ENCODE measurements at places on chromosomes 7 and 10.

DNA sequence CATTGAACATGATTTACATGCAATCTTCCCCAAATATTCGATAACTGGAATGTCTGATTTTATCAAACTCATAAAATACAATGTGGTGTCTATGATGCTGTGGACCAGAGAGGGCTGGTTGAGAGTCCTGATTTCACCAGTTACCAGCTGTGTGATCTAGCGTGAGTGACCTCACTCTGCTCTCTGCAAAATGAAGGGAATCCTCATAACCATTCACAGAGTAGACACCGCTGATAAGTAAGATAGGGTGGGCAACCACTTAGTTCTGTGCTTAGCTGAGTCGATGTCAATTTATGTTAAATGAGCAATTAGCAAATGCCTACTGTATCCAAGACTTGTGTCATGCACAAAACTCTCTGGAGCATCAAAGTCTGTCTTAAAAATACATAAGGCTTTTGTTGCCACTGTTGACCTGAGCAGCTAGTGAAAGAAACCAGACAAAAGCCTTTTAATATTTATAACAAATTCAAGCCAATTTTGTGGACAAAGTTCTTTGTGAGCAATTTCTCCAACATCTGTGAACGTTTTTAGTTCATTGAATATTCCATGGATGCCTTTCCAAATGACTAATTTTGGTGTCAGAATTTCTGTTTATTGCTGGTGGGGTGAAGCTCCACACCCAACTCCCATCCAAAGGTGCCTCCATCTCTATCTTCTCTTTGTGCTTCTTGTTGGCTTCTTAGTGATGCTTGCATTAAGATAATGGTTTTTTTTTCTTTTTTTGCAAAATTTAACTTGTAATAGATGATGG is 314.2 kb downstream of the ADRA2A start:
- DNase-seq = no peak

DNA sequence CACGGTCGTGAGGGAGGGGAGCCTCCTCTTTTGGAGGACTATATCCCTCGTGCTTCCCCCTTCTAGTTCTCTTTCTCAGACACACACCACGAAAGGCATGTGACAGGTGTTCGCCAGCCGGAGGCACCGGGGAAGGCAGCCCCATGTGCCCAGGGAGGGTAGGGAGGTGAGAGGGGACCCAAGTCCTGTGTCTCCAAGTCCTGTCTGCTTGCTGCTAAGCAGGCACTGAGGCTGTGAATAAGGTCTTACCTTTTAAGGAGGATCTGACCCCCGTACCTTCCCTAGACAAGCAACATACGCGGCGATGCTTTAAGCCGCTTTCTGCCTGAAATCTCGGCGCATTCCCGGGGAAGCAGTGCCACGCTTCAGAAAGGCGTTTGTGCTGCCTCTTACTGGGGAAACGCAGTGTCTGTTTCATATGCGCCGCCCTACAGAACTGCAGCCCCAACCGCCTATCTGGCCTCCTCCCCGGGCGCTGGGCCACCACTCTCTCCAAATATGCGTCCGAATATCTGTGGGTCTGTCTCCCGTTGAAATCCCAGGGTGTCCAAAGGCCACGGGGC is 770 bp downstream of the PLXNA4 start:
- DNase-seq = no peak

GRCh38 chr10:28300027-28300426 is 2.8 kb downstream of the MPP7 start:
- no peak for DNase-seq

- no peak for DNase-seq
Measured at GRCh38 chr10:125333209-125333591, 172.8 kb upstream of the CTBP2 start.

DNA sequence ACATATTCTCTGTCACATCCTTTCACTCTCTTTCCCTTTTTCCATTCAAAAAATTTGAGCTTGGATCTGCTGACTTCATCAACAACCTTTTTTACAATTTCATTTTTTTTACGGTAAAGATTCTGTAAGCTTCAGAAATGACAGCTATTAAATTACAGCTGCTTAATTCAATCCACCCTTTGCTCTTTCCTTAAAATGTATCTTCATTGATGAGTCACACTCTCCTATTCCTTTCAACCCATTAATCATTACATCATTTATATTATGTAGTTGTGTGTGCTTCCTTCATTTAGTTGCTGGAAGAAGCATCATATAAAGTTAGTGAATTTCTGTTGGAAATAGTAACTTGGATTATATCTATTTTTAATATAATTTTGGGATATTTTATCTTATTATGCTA is 67.1 kb upstream of the MAGI2 start:
- no peak for DNase-seq

DNA sequence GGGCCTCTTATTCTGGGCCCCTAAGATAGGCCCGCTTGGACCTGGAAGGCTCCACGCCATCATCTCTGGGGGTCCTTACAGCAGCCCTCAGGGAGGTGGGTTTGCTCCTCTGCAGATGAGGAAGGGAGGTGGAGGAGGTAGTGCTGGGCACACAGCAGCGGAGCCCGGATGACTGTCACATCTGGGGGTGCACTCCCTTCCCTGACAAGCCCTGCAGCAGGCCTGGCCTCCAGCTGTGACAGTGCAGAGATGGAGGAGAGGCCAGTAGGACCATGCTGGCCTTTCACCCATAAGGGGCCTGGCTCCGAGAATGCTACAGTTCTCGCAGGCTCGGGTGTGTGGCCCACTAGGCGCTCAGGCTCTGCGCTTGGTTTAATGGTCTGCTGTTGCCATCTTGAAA is 9.2 kb downstream of the GDF2 start:
- DNase-seq = no peak

- DNase-seq = no peak
Measured at GRCh38 chr10:104067525-104067924, 18.2 kb downstream of the COL17A1 start.

GRCh38 chr7:68744036-68744435 is 854.2 kb upstream of the AUTS2 start:
- DNase-seq = no peak

- DNase-seq = peak; percentile 26
Measured at GRCh38 chr10:110067960-110068770, 60.4 kb downstream of the ADD3 start.

GRCh38 chr10:78377356-78377755 is 343.7 kb downstream of the RPS24 start:
- DNase-seq = no peak

GRCh38 chr10:17606547-17607040 is 10.6 kb downstream of the HACD1 start:
- DNase-seq = no peak

DNA sequence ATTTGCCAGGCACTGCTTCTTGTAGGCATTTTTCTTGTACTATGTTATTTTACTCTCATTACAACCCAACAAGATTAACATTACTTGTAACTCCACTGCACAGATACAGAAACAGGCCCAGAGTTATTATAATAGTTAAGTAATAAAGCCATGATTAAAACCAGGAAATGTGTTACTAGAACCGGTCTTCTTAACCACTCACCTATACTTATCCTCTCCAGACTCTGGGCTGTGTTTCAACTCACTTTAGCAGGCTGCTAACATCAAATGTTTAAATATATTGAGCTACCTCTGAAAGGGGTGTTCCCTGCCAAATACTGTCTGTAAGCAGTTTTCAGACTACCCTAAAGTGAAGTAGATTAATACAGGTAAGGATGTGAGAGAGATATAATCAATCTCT is 1227.8 kb downstream of the SORCS3 start:
- DNase-seq = no peak

GRCh38 chr10:86391236-86391840 is 24.7 kb upstream of the GRID1 start:
- DNase-seq = no peak

DNA sequence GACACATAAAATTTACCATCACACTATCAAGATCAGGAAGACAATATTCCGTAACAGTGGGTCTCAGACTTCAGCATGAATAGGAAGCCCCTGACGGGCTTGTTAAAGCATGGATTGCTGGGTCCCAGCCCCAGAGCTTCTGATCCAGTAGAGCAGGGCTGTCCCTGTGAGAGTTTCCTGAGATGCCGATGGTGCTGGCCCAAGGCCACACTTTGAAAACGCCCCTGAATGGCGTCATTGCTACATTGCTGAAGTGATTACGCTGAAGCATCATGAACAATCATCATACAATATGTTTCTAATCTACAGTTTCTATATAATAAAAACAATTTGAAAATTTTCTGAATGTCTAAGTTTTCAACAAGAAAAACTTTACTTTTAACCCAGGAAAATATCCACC is 38.0 kb upstream of the TMEM72 start:
- no peak for DNase-seq

DNA sequence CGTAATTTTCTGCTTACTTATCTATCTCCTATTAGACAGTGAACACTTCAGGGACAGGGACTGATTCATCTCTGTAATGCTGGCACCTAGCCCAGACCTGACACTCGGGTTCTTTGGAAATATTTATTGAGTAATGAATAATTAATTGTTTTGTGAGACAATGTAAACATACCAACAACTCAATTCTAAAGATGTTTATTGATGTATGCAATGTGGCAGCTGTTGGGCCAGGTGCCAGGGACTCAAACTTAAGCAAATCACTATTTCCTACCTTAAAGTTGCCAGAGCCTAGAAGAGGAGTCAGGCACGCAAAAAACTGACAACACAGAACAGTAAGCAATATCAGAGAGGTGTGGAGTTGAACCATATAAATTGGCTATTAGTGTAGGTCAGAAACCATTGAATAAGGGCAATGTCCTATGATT is 63.6 kb upstream of the BMPER start:
- no peak for DNase-seq

GRCh38 chr10:63711867-63712716 is 190.9 kb downstream of the REEP3 start:
- DNase-seq = no peak

GRCh38 chr10:120883071-120883470 is 31.9 kb downstream of the WDR11 start:
- no peak for DNase-seq

- no peak for DNase-seq
Measured at GRCh38 chr7:19984231-19984632, 210.8 kb upstream of the TMEM196 start.

DNA sequence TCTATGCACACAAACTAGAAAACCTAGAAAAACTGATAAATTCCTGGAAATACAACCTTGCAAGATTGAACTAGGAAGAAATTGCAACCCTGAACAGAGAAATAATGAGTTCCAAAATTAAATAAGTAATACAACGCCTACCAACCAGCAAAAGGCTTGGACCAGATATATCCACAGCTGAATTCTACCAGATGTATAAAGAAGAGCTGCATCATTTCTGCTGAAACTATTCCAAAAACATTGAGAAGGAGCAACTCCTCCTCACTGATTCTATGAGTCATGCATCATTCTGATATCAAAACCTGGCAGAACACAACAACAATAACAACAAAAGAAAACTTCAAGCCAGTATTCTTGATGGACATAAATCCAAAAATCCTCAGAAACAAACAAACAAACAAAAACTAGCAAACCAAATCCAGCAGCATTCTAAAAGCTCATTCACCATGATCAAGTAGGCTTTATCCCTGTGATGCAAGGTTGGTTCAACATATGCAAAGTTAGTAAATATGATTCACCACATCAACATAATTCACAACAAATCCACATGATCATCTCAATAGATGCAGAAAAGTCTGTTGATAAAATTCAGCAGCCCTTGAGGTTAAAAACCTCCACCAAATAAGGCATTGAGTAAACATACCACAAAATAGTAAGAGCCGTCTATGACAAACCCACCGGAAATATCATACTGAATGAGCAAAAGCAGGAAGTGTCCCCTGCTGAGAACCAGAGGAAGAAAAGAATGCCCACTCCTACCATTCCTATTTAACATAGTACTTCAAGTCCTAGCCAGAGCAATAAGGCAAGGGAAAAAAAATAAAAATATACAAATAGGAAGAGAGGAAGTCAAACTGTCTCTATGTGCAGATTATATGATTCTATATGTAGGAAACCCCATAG is 98.2 kb downstream of the PCDH15 start:
- no peak for DNase-seq

- DNase-seq = no peak
Measured at GRCh38 chr7:12031638-12032037, 179.5 kb upstream of the TMEM106B start.

- no peak for DNase-seq
Measured at GRCh38 chr7:81014908-81015307, 96.1 kb upstream of the SEMA3C start.

GRCh38 chr7:157016352-157017041 is 6.0 kb upstream of the MNX1 start:
- DNase-seq = no peak

Data from stimulated activated CD4-positive, alpha-beta T cell treated with anti-CD3 and anti-CD28 coated beads, TNF-alpha, amount 100 ng/mL, for 48 hours (primary cell).